ENCODE measurements at places on chromosomes 4 and X.

- DNase-seq: no peak
These were observed 167.3 kb upstream of the PGRMC2 start for GRCh38 chr4:128454881-128455280.

DNA sequence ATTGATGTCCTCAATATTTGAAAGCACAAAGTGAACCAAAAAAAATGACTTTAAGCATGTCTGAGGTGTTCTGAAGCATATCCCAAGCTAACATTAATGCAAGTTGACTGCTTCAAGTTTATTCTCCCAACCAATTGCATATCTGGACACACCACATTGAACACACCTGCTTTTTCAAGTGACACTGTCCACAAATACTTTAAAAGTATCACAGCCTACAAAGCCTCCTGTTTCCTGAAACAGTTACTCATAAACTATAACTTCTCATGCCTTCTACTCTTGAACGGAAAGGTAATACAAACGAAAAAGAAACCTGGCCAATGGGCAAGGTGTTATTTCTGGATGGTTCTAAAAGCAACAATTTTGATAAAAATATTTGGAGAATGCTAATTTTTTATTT is 1.1 kb downstream of the CDKL2 start:
- peak; percentile 4 for DNase-seq

GRCh38 chrX:43958529-43958928 is 14.7 kb downstream of the NDP start:
- DNase-seq: peak; percentile 75

GRCh38 chrX:31036895-31037294 is 34.9 kb downstream of the FTHL17 start:
- no peak for DNase-seq

GRCh38 chr4:119299741-119300100 is 22.2 kb downstream of the FABP2 start:
- no peak for DNase-seq

- DNase-seq: no peak
These were observed 12.8 kb downstream of the ZFP42 start for GRCh38 chr4:188008377-188008776.

DNA sequence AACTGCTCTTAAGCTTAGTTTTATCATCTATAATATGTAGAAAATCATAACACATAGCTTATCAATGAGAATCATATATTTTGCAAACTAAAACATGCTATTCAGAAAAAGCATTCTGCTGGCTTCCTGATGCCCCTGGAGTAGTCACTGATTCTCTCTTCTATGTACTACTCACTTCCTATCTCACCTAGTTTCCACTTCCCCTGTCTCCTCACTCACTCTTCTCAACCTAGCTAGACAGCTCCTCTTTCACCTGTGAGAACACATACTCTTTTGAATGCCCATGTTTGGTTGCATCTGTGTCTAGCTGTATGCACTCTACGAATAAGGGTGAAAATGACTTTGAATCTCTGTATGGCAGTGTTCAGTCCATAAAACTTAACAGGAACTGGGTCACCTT is 9.3 kb downstream of the TMEM144 start:
- DNase-seq: no peak

- DNase-seq: no peak
These were observed 399.7 kb downstream of the PABPC4L start for GRCh38 chr4:133801883-133802282.

- DNase-seq: no peak
These were observed 33.0 kb upstream of the SMIM10 start for GRCh38 chrX:134957836-134958235.

GRCh38 chrX:150366951-150367545 is 3.9 kb downstream of the MAMLD1 start:
- DNase-seq: no peak

DNA sequence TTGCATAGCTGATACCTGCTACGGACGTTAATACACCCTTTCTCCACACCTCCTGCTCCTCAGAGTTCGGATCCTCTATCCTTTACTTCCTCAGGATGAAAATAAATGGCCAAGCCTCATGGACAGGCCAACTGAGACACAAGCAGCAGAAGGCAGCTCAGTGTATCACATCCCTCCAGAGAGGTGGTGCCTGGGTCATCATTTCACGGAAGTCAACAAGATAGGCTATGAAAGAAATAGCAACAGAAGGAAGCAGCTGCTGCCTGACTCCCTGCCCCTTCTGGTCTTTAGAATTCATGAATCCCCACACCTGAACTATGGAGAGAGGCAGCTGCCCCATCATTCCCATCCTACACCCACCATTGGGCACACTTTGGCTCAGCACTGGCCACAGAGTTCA is 267.1 kb upstream of the ETNPPL start:
- no peak for DNase-seq

DNA sequence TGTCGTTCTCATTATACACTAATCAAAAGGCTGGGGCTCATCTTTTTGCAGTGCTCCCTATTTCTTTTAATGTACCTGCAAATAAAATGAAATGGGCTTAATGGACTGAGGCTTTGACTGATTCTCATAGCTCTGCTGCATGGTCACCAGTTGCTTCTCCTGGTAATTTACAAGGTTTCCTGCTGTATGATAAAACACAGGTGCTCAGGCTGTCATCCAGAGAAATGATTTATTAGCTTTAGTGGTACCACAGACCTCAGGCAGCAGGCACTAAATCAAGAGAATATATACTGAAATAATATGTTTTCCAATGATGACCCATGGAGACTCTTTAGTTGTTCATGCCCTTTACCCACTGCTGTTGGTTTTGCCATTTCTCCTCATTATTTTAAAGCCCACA is 137.7 kb downstream of the C4orf33 start:
- no peak for DNase-seq

GRCh38 chr4:142713282-142714030 is 132.6 kb downstream of the INPP4B start:
- DNase-seq: no peak

- DNase-seq: no peak
These were observed 60.9 kb downstream of the C4orf51 start for GRCh38 chr4:145740806-145741205.

DNA sequence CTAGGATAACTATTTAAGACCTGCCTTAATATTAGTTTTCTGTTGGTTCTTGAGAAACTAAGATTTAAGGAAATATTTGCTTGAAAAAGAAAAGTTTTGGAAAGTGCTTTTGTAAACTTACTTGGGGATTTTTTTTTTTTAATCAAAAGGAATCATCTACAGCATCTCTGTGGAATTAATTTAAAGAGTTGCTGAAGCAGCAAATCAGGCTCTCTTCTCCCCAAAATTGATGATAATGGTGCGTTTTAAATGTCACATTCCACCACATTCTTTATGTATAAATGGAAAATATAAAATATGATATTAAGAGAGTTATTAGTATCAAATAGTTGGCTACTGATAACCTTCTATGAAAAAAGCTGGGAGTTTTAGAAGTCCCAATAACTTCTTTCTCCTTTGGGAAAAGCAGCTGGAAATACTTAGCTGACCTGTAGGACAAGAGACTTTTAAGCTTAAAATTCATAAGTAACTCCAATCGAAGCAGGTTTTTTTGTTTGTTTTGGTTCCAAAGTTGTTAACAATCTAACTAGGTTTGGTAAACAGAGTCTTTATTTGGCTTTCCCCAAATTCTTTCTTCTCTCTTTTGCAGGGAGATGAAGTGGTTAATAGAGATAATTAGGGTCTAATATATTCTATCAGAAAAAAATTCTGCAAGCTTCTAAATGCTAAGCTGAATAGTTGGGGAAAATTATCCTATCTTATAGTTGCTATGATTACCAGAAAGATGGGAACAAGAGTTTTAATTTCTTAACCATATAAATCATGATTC is 4.4 kb downstream of the KLF3 start:
- no peak for DNase-seq

DNA sequence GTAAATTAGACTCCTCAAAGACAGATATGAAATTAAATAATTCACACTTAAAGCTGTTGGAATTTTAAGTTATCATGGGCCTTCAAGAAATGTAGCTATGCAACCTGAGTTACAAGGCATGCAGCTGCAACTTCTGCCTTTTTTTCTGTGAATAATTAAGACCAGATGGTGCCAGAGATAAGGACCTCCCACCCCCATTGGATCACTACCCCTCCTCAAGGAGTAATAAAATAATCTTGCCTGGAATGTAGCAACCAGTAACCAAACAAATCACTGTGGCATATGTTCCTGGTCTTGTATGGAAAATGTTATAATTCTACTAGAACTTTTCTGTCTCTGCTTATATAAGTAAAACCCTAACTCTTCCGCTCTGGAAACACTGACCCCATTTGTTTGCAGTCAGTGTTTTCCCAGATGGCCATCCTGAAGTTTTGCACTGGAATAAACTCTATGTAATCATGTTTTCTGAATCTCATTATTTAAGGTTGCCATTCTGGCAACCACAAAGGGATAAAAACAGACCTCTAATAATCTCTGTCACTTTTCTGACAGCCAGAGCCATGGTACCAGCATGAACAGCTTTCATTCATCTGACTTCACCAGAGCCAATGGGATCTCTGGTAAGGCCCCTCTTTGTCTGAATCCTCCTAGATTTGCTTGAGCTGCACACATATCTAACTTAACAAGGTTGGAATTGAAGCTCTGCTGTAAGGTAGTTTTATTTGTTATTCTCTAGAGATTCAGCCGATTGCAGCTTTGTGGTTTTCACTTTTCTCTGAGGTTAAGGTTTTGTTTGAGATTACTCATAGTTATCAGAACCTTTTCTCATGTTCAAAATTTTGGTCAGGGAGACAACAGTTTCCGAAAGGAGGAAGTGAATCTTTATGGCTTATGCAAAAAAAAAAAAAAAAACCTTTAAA is 274.6 kb downstream of the NAF1 start:
- DNase-seq: no peak

- DNase-seq: no peak
These were observed 216.0 kb downstream of the GRID2 start for GRCh38 chr4:92519727-92520126.

- no peak for DNase-seq
These were observed 34.2 kb downstream of the TSC22D3 start for GRCh38 chrX:107741404-107741790.

DNA sequence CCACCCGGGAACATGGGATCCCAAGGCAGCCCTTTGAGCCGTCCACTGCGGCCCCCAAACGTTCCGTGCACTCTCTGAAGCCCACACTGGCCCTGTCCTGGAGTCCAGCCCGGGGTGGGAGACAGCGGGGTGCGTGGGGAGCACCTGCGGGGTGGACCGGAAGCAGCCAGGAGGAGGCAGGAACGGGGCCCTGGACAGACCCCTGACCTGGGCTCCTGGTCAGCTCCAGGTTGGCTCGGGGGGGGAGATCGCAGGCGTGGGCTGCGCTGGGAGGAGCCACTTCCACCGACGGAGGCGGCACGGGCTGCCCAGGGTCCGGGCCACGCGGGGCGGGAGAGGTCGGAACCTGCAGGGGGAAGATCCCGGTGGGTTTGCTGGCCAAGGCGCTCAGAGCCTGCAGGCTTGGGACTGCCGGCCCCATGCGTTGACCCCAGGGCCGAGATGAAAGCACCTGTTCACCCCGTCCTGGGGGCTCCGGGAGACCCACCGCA is 5.7 kb upstream of the PLCXD1 start:
- DNase-seq: no peak

- peak; percentile 47 for DNase-seq
These were observed 11.5 kb downstream of the IGSF1 start for GRCh38 chrX:131277543-131278136.

- DNase-seq: no peak
These were observed 3.0 kb upstream of the BCOR start for GRCh38 chrX:40100537-40101429.

- no peak for DNase-seq
These were observed 2.6 kb downstream of the GPC4 start for GRCh38 chrX:133412665-133413064.

DNA sequence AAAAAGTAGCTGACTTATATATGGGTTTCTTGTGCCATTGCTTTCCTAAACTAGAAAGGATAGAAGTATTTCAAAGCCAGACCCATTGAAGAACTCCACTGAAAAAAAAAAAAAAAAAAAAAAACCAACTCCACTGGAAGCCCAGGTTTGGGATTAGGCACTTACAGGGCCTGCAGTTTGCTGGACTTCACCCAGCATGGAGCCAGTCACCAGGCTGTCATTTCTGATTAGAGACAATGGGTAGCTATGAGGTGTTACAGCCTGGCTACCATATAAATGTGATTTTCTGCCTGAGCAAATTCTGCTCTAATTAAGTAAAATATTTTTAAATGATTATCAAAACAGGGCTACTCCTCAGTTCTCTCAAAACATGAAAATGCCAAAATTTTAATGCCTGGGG is 49.5 kb downstream of the HS6ST2 start:
- DNase-seq: no peak

- no peak for DNase-seq
These were observed 17.9 kb downstream of the SPIN2B start for GRCh38 chrX:57103489-57103888.

GRCh38 chr4:102868153-102868780 is 525 bp upstream of the CISD2 start:
- DNase-seq: no peak

GRCh38 chr4:34731070-34731469 is 1513.2 kb downstream of the ARAP2 start:
- no peak for DNase-seq

DNA sequence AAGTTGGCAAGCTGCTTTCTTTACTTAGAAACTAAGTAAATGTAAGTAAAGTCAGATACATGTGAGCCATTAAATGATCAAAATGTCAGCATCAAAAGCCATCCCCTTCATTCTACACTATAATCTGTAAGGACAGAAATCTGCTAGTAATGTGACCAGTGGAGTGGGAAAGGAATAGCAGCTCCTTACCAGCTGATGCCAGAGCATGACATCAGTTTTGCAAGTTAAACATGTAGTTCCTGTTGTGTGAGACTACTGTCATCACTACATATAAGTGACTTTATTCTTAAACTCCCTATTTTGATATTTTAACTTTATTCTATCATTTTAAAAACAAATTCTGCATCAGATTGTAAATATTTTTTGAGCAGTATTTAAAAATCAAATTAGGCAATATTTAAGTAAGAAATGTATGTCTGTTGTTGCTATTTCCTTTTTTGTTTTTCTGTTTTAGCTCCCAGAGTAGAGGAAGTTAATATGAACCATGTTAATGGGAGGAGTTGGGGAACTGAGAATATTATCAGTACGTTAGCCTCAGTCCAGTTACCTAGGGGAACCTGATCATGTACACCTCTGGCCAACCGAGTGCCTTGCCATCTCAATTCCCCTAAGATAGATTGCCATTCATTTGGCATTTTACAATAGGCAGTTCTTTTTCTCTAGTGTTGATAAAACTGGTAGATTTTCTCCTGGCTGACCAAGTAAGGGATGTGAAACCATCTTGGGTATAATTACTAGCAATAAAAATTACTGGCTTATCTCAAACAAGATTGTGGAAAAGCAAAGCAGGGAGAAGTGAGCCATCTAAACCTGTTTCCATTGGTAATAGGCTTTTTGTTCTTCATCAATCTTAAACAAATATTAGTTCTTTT is 34.7 kb downstream of the CCNI start:
- no peak for DNase-seq

DNA sequence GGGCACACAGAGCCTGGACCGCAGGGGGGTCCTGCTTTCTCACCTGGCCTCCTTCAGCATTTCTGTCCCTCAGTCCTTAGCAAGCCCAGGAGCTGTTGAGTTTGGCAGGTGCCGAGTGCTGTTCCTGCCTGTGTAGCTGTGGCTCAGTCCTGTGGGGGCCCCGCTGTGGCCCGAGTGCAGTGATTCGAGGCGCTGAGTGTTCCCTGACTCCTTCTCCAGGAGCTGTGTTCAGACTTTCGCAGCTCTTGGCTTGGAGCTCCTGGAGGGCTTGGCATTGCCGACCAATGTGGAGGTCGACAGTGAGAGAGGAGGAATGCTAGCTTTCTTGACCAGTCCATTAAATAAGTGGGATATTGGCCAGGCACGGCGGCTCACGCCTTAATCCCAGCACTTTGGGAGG is 50.1 kb upstream of the MSANTD1 start:
- DNase-seq: no peak
